ENCODE measurements at places on chromosomes 7 and 10.
A peak's percentile ranks its signal among the peaks of the same experiment; 100 is the strongest.

GRCh38 chr7:55244006-55244745 lies 121.0 kb upstream of the LANCL2 start:
- no peak for DNase-seq

GRCh38 chr10:42867571-42867970 lies 85.0 kb downstream of the BMS1 start:
- no peak for DNase-seq

DNA sequence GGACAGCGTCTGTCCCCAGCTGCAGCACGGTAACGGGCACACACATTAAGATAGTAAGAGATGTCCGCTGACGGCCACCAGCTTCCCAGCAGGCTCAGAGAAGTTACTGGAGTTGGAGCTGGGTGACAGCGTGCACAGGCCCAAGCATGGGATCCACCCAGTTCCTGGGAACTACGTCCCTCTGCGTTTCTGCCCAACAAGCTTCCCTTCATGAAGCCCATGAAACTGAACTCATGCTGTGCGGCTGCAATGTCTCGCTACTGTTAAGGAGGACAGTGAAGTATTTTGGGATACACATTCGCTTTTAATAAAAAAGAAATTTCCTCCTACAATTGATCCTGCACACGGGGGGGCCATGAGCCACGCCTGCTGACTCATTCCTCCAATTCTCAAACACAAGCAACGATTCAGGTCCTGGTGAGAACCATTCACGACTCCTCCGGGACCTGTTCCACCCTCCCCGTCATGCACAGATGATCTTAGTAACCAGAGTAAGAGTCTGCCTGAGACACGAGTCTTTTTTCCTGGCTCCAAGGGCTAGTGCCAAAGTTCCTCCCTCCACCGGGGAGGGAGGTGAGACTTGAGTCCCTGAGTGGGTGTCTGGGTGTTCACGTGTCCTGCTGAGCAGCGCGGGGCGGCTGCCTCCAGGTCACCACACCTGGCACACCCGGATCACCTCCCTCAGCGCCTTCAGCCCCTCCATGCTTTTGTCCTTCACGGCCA lies 2.6 kb downstream of the PSMG3 start:
- DNase-seq, result no peak

GRCh38 chr10:15045380-15045779 lies 1.6 kb downstream of the OLAH start:
- DNase-seq, result no peak

DNA sequence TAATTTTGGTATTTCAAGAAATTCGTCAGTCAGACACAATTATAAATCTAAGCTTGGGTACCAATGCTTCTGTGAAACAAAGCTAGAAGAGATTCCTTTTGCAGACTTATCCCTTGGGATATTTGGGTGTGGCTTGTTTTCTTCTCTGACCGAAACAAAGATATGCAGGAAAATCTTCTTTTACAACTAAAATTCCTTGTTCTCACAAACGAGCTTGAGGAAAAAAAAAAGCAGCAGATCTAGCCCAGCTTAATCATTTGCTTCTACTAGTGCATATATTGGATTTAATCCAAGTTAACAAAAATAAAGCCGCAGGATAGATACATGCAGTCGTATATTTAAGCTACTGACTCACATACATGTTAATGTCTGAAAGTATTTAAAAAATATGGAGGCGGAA lies 104.2 kb downstream of the PRTFDC1 start:
- no peak for DNase-seq

- no peak for DNase-seq
Measured at GRCh38 chr7:23717788-23718187, 7.8 kb downstream of the STK31 start.

- peak; percentile 69 for DNase-seq
Measured at GRCh38 chr7:2978408-2978807, 65.3 kb downstream of the CARD11 start.

- DNase-seq, result no peak
Measured at GRCh38 chr10:66862687-66863258, 63.1 kb upstream of the LRRTM3 start.

- no peak for DNase-seq
Measured at GRCh38 chr7:71860572-71860971, 551.6 kb downstream of the CALN1 start.

- DNase-seq, result no peak
Measured at GRCh38 chr7:77266291-77266794, 66.7 kb upstream of the FGL2 start.

Measured in posterior vena cava (tissue), 2 donors.